ENCODE measurements at places on chromosomes 16 and 17.

- no peak for DNase-seq
These were observed 34.5 kb downstream of the KCNJ16 start for GRCh38 chr17:70109497-70109896.

GRCh38 chr17:32114536-32114935 is 27.8 kb upstream of the RHOT1 start:
- no peak for DNase-seq

DNA sequence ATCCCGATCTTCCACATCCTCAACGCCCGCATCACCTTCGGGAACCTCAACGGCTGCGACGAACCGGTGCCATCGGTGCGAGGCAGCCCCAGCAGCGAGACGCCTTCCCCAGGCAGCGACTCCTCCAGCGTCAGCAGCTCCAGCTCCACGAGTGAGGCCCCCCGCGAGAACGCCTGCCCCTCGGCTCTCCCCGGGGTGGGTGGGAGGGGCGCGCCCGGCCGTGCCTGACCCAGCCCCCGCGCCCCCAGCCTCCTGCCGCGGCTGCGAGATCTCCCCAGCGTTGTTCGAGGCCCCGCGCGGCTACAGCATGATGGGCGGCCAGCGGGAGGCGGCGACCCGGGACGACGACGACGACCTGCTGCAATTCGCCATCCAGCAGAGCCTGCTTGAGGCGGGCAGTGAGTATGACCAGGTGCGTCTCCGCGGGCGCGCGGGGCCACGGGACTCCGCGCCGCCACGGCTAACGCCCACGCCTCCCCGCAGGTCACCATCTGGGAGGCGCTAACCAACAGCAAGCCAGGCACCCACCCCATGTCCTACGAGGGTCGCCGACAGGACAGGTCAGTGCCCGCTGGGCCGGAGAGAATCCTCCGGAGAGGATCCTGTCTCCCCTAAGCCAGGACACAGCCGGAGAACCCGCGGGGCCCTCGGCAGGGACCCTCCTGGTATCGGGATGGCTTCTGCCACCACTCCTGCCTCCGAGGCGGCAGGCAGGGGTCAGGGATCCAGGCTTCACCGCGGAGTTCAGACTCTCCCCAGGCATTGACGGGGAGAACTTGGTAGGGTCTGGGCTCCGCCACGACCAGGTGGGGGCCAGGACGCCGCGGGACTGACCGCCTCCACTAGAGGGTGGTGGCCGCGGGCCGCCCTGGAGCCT is 10.1 kb downstream of the CORO6 start:
- no peak for DNase-seq

GRCh38 chr17:81364278-81365147 is 30.7 kb upstream of the BAHCC1 start:
- no peak for DNase-seq

DNA sequence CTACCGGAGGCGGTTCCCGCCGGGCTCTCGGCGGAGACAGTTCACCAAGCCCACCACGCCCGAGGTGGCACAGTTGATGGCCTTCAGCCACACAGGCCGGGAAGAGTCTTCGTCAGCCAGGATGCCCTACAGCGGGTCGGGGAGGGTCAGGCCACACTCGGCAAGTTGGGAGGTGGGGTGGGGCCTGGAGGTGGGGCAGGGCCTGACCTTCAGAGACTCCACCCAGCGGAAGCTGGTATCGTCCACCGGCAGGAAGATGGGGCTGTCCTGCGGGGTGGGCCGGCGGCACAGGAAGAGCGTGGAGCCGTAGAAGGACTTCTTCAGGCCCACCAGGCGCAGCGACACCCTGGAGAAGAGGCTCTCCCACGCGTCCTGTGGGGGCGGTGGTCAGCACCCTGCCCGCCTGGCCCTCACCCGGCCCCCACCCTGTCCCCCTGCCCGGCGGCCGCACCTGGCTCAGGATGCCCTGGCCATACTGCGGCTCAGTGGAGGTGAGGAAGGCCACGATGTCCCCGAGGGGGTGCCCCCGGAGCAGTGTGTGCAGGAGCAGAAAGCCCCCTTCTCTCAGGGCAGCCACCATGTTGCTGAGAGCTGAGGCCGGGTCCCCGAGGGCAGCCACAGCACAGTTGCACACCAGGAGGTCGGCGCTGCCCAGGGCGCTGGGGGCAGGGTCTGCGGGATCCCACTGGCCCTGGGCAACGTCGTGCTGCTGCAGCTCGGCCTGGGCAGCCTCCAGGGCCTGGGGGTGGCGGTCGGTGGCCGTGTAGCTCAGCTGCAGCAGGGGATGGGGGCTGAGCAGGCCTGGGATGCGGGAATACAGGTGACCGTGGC is 12.8 kb downstream of the FASN start:
- DNase-seq: no peak

GRCh38 chr17:9237661-9238301 is 216.5 kb downstream of the NTN1 start:
- DNase-seq: no peak

GRCh38 chr17:33241390-33241789 is 51.7 kb downstream of the ASIC2 start:
- no peak for DNase-seq

DNA sequence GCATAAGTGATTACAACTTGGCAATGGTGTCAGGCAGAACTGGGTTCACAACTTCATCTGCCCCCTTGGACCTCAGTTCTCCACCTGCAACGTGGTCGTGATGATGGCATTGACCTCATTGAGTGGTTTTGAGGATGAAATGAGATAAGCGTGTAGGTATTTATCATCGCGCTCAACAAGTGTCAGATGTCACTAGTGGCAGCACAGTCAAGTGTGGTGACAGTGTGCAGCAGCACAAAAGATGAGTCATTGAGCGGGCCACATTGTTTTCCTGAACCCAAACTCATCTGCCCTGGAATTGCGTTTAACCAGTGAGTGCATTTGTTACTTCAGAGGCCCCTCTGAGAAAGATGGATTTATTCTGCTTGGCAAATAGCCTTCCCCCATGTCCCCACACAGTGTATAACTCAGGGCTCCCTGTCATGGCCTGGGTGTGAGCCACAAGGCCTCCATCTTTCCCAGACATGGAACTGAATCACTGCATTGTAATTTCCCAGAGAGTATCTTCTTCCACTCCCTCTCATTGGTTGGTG is 20.9 kb downstream of the IRX3 start:
- DNase-seq: no peak

DNA sequence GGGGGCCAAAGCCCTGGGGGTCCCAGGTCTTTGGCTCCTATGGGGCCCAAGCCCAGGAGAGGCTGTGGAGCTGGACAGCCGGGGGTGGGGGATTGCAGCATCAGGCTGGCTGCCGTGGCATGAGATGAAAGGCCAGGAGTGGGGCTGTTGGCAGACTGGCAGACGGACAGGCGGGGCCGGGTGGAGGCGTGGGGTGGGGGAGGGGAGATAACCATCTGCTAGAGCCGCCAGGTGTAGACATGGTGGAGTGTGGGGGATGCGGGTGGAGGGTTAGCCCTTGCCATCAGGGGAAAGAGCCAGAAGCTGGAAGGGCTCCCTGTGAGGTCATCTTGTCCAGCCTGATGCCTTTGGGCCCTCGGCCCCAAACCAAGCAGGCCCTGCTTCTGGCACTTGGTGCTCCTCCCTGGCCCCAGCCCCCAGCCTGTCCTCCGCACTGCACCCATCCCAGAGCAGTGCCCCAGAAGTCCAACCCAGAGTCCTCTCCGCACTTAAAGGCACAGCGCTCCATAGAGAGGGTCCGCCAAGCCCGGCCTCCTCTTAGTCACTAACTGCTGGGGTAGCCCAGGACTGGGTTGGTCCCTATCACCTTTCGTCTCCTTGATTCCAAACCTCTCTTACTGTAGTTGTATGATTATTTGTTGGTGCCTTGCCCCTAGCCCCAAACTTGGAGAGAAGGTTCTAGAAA is 33.3 kb upstream of the DLX4 start:
- DNase-seq: no peak

GRCh38 chr17:81082177-81083073 is 47.5 kb downstream of the BAIAP2 start:
- no peak for DNase-seq

GRCh38 chr17:48646183-48647102 is 20.3 kb upstream of the HOXB9 start:
- peak; percentile 64 for DNase-seq

DNA sequence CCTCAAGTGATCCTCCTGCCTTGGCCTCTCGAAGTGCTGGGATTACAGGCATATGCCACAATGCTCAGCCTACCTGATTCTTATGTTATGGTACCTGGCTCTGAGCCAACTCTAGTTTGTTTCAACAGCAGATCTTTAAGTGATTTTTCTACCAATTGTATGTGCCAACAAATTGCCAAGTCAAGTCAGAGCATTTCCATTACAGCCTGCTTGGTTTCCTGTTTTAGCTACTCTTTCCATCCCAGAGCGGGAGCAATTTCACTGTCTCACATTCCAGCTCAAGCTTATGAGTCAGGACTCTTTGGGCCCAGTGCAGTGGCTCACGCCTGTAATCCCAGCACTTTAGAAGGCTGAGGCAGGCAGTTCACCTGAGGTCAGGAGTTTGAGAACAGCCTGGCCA is 30.8 kb upstream of the RBBP6 start:
- DNase-seq: no peak

GRCh38 chr16:12155235-12155634 is 178.7 kb downstream of the SNX29 start:
- no peak for DNase-seq

DNA sequence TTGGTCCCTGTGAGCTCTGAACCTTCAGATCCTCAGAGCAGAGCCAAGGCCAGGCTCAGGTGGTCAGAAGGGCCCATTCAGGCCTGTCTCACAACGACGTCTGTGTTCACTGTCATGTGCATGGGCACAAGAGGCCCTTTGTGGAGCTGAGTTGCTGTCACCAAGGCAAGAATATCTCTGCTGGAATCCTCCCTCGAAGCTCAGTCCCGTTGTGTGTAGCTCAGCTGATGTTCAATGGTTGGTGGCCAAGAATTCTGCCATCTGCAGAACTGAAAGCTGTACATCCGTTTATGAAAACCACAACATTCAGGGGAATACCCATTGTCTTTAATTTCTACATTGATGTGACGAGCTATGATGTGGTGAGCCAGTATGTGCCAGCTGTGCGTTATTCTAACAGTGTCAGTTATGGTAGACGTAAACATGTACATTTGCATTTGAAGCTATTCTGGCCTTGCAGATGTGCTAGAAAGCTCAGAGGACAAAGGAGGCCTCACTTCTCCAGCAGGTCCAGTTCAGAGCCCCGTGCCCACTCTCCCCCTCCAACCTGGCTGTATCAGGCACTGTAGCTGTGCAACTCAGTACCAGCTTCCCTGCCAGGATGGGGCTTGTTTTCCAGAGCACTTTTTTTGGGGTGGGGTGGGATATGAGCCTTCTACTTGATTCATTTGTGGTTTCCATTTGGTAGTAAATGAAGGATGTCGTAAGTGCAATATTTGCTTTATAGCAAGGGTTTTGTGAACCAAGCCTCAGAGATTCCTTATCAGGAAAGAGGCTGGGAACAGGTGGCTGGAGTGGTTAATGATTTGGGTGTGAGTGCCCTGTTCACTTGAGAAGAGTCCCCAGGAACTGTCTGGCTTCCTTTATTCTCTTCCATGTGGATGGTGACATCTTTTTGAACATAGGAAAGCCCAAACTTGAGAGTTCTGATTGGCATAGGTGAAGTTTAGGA is 56.1 kb downstream of the B9D1 start:
- no peak for DNase-seq

DNA sequence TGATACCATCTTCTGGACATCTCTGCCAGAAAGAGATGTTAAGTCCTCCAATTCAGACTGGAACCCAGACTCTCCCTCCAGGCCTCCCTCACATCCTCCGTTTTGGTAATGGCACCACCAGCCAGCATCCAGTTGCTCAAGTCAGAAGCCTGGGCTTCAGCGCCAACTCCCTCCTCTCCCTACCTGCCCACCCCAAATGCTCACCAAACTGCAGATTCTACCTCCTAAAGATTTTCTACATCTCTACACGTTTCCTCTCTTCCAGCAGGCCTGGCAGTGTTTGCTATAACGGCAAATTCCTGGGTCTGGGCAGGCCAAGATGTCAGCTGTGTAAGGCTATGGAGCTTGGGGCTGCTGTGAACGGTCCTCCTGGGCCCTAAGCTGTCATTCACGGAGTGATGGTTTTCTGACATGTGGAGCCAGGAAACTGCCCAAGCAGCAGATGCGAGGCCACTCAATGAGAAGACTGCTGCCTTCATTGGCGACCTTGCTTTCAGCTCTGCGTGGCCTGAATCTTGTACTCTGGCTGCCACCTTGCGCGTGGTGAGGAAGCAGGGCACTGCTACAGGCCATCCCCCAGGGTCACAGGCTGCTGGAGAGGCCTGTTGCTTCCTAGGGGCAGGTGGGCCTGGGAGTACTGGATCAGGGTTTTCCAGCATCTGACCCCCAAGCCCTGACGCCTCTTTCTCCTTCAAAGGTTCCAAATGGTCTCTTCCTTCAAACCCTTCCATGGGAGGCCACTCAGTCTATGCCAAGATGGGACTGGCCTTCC is 37.7 kb downstream of the TBX4 start:
- no peak for DNase-seq

GRCh38 chr16:3983081-3983520 is 102.6 kb upstream of the CREBBP start:
- DNase-seq: no peak

GRCh38 chr17:75263055-75263454 is 1.4 kb downstream of the MRPS7 start:
- no peak for DNase-seq

DNA sequence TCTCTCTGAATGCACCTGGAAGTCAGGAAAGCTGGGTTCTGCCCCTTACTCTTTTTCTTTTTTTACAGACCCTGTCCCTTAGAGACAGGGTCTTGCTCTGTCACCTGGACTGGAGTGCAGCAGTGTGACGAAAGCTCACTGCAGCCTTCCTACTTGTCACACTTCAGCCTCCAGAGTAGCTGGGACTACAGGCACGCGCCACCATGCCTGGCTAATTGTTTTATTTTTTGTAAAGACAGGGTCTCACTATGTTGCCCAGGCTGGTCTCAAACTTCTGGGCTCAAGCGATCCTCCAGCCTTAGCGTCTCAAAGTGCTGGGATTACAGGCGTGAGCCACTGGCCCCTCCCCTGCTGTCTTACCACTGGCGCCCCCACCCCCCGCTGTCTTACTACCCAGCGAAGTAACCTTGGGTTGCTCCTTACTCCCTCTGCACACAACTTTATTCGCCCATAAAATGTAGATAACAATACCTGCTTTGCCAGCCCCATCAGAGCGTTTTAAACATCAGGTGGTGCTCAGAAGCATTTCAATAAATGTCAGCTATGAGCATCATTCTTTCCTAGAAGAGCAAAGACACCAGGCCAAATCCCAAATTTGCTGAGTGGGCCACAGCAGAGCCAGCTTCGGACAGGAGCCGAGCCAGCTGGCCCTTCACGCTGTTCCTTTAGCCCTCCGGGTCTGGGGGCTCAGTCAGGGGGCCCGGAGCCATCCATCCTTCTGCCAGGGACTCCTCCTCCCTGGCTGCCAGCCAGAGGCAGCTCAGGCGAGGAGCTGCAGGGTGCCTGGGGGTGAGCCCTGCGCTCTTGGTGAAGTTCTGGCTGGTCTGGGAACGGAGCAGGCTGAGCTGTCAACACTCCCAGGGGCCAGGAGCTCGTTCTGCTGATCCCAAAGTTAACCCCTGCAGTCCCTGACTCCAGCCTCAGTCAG is 24.4 kb downstream of the SRL start:
- no peak for DNase-seq

DNA sequence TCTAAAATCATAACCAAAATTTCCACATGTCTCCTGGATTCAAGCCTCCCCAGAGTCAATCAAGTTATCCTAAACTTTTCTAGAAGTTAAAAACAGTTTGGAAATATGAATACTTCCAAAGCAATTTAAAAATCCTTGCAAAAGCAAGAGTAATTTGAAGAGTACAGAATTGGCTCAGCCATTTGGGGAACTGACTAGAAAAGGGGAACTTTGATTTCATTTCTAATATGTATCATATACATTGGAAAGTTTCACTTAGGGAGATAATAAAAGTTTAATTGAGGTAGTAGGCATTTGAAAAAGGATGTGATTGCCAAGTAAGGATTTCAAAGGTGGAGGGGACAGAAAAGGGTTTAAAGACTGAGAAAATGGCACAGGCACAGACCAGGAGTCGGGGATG is 9.0 kb upstream of the SLFN12L start:
- no peak for DNase-seq
